ENCODE measurements at places on chromosomes 2 and 18.

- no peak for DNase-seq
These were observed 31.6 kb downstream of the B3GNT2 start for GRCh38 chr2:62227386-62228075.

- no peak for DNase-seq
These were observed 226.6 kb downstream of the ANKRD30B start for GRCh38 chr18:14974576-14974975.

DNA sequence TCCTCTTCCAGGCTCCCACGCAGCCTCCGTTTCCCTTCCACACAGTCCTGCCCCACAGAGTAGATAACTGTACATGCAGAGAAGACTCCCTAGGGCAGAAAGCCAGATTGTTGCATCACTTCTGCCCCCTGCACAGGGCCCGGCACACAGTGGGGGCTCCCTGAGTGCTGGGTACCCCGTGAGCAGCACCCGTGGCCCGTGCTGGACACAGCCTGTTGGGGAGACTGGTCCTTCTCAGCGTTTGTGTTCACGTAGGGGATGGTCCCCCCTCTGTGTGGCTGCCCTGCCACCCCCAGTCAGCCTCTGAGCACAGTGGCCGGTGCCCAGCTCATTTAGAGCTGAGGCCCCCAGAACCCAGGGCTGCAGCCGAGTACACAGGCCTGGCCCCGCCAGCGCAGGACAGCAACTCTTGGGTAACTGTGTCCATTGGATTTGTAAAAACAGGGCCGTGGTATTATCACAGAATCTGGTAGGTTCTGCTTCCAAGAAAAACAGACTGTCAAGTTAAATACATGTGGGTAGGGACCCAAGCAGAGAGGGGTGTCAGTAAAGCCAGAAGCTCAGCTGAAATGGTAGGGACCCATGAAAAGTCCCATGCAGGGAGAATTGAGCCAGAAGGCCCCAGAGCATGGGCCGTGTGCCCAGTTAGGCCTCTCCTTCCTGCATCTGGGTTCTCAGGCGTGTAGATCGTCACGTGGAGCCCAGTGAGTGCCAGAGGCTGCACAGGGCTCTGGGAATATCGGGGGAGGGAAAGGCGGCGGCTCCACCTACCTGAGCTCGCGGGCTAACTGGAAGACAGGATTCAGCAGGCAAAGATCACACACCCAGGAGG, 257.3 kb downstream of the ATAD2B start:
- peak; percentile 57 for DNase-seq

DNA sequence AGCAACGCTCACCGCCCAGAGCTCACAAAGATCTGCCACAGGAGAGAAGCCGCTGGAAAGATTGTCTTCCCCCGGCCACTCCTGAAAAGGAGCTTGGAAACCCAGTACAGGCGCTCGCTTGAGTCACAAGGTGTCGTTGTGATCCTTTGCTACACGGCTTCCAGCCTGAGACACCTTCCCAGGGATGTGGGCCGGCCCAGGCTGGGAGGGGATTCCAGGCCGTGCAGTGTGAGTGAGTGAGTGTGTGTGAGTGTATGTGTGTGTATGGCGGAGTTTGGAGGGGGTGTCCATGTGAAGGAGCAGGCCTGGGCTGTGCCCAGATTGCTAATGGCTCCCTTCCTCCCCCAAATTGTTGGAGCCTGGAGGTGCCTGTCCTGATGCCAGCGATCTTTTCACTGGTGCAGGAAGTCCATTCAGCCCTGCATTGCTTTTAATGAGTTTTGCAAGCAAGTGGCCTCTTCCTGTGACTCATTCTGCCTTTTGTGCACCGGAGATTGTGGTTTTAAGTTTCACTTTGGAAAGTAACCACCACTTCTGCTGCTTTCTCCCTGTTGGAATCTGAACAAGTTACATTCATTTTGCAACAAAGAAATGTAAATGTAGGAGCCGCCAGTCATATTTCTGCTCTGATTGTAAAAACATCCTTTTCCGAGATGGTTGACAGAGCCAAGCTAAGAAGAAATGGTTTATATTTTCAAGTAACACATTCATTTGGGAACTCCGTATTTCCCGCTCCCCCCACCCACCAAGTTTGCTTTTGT, 83.7 kb downstream of the LPIN1 start:
- DNase-seq: peak; percentile 47

GRCh38 chr18:25594351-25594750, 242.4 kb upstream of the ZNF521 start:
- no peak for DNase-seq

DNA sequence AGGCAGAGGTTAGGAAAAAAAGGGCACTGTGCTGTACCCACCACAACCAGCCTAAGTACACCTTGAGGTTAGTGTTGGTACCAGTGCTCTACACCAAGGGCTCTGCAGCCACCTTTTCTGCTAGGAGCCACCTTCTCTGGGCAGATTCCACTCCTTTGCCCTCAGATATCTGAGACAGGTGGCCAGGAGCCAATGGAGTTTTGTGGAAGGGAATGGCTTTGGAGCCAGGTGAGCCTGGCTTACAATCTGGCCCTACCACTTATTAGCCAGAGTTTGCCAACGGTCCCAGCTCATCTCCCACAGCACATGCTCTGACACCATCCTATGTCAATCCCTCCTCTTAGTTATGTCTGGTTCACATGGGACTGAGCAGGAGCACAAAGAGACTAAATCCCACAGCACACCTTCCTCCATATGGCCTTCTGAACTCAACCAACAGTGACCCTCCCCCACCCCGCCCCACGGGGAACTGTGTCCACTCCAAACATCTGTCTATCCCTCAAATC, 77.5 kb downstream of the CLHC1 start:
- DNase-seq: no peak
